Central memory CD4-positive, alpha-beta T cell (primary cell): ENCODE measurements at places on chromosomes 3 and 15.

DNA sequence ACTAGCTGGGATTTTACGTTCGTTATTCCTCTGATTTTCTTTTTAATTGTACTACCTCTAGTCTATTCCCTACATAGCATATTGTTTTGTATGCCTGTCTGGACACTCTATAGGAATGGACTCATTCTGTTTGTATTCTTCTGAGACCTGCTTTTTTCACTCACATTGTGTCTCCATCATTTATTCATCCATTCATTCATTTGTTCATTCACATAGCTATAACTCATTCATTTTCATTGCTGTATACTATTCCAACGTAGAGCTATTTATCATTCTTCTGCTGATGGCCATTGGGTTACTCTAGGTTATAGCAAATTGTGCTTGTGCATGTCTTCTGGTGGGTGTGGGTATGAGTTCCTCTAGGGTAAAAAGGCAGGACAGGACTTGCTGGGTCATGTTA is 74.0 kb upstream of the SLC6A6 start:
- no peak for DNase-seq

DNA sequence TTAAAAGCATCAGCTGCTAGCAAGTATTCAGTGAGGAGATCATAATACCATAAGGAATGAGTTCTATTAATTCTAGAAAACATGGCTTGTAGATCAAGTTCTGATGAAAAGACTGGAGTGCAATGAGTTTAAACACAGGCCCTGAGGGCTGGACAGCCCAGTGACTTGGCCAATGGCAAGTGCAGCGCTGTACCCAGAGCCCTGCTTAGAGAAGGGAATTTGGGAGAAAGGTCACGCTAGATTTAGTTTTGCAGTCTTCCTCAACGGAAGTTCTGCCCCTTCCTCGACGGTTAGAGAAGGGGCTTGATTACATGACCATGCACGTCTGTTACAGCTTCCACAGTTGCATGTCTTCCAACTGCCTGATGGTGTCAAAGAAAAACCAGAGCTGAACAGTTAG is 4.0 kb downstream of the TMEM212 start:
- no peak for DNase-seq

- DNase-seq = no peak
These were observed 228.8 kb upstream of the PEX5L start for GRCh38 chr3:180265551-180265950.

DNA sequence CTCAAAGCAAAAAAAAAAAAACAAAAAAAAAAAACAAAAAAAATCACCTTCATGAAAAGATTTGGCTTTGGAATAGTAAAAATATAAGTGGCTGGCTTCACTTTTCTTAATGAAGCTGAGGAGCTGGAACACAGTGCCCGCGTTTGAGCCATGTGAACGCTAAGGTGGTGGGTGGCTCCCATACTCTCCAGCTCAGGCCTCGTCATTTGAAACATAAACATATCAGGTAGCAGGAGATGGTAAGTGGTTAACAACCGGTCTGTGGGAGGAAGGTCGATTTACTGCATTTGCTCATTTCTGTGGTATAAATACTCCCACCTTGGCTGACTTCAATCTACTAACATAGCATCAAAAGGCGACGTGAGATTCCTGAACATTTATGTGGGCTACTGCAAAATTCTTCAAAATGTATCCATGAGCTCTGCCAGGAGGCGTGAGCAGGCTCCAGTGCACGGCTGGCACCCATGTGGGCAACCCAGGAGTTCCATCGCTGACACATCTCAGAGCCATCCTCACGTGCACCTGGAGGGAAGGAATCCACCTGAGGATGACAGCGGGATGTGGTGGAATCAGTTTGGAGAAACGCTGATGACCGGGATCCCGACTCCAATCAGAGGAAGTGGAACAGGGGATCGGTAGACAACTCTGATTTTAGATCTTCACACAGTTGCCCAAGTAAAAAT is 157.6 kb downstream of the ATP10A start:
- no peak for DNase-seq

DNA sequence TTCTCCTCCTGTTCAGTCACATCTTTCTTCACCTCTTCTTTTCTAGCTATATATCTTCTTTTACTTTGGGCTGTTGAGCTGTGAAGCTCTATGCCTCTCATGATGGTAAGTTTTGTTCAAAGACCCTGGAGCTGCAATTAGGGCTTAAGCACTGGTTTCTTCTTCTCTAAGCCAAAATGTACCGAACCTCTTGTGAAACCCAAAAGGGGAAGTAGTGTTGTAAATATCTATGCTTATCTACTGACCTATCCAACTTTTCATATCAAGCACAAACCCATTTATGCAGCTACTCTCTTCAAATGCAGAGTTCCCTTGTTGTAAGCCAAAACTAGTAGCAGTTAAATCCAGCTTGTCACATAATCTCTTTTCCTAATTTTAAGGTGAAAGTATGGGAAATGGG is 123.6 kb upstream of the CD96 start:
- DNase-seq = no peak

DNA sequence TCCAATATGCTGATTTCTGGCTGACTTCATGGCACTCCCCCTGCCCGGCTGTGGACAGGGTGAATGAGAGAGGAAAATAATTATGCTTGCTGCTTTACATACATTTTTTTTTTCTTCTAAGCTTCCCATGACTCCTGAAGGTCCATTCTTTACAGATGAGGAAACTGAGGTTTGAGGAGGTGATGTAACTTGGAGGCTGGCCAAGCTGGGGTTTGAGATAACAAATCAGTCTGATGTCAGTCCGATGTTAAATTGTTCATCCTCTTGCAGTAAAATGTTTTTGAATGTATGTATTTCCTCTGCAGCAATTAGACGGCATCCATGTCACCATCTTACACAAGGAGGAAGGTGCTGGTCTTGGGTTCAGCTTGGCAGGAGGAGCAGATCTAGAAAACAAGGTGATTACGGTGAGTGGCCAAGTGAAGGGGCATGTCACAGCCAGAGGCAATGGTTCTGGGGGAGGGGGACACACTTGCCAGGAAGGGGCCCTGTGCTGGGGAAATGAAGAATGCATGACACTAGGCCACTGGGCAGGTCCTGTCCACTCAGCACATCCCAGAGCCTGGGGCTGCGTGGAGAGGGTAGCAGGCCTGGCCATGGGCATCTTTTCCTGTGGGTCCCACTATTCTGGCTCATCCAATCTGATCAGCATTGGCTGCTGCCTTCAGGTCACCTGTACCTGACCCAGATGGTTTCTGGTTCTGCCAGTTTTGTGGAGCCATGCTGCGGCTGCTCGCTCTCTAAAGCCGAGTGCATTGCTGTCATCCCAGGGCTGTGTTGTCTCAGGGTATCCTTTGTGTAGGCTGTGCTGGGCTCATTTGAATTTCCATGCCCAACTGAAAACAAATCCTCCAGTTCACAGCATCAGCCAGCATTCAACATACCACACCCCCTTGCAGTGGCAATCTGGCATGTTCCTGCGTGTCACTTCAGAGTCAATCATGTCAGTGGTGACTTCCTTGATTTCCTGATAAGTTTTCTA is 20.4 kb downstream of the STARD5 start:
- DNase-seq = peak; percentile 54

DNA sequence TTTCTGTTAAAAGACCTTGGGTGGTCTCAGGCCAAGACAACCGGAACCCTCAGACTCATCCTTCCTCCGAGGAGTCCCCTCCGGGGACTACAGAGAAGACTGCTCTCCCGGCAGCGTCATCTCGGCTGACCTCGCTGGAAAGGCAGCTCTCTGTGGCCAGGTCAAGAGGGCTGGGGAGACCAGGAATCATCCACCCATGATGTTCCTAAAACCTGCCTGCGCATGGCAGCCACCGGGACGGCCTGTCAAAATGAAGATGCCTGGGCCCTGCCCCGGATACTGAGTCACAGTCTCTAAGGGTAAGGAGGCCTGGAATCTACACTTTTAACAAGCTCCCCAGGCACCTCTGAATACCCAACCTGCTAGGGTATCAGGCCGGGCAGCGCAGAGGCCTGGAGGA is 78.6 kb downstream of the RPN1 start:
- no peak for DNase-seq

DNA sequence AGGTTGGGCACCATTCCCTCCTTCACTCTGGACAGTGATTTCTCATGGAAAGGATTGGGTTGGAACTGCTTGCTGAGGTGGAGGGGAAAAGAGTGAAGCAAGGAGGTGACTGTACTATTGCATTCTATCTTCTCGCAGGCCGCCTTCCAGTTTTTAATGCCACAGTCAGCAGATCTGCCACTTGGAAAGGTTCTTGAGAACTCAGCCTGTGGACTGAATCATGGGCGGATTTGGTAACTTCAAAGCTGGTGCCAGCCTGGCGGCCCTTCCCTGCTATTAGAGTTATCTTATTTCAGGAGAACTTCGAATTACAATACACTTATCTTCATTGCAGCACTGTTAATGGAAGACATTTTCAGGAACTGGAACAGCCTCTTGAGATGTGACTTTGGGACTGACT is 23.1 kb upstream of the SLC28A2 start:
- no peak for DNase-seq

GRCh38 chr15:87268675-87269074 is 987.9 kb downstream of the NTRK3 start:
- DNase-seq = no peak

- no peak for DNase-seq
These were observed 20.5 kb downstream of the TRPM1 start for GRCh38 chr15:31081056-31081455.

GRCh38 chr15:72593838-72594237 is 60.7 kb upstream of the GOLGA6B start:
- DNase-seq = no peak

GRCh38 chr3:36257158-36257852 is 123.0 kb upstream of the STAC start:
- no peak for DNase-seq
